ENCODE measurements at places on chromosomes 5 and 9. TPM values are rescaled to one million over a fixed set of nuclear protein-coding genes. Genes with fewer than 3 reads are reported as not detected.

CD72 gene
- 5.1 TPM for total RNA-seq

HCN1 gene
- 2.4 TPM for total RNA-seq

C5orf52 gene
- total RNA-seq: not detected

- H3K4me1 ChIP-seq: no peaks in the 10 kb centered on the region
- no peak overlapping the region for H3K27ac ChIP-seq
- no peak for DNase-seq
- no peak overlapping the region for H3K4me3 ChIP-seq
- H3K27me3 ChIP-seq: peaks cover 38% of the 10 kb centered on the region
- no peaks in the 10 kb centered on the region for H3K36me3 ChIP-seq
These were observed 154.4 kb downstream of the ERCC6L2 start for GRCh38 chr9:96029722-96030530.

- no peak for DNase-seq
- no peak overlapping the region for H3K4me3 ChIP-seq
- no peaks in the 10 kb centered on the region for H3K4me1 ChIP-seq
- no peak overlapping the region for H3K27ac ChIP-seq
These were observed 35.8 kb downstream of the FSD1L start for GRCh38 chr9:105483618-105484017.

DNA sequence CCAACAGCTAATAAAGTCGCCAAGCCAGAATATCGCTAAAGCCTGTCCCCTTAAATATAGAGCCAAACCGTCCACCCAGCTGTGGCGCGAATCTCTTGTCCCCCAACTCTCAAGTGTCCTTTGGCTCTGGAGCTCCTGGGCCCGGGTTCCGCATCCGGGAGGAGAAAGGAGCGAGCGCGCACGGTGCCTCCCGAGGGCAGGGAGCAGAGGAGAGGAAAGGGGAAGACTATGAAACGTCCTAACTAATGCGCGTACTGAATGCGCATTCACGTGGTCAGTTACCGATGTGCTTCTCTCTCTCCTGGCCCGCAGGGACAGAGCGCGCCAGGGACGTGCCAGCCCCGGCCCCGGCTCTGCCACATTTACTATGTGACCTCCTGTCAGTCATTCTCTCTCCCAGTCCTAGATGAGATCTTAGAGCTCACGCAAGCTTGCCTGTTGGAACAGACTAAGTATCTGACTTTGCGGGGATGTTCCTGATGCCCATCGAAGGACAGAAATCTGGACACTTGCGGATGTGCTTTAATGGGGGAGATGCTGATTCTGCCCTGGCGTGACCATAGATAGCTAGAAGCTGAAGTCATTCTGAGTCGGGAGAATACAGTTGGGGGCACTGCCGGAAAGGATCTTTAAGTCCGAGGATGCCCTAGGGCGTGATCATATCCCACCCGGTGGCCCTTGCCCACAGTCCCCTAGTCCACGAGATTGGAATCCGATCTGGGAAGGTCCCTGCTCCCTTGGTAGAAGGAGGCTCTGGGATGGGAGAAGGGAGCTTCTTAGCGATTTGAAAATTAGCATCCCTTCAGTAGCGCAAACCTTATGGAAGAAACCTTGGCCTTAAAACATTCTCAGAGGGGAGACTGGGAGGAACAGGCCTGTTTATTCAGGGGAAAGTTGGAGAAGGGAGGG lies 5.7 kb upstream of the EBF1 start:
- H3K36me3 ChIP-seq: no peaks in the 10 kb centered on the region
- H3K4me1 ChIP-seq: peaks cover 7% of the 10 kb centered on the region
- peaks cover 94% of the 10 kb centered on the region for H3K27me3 ChIP-seq
- peak; percentile 79 for DNase-seq
- H3K4me3 ChIP-seq: peak overlapping the region; percentile 59

GRCh38 chr9:114791736-114792135 lies 14.1 kb downstream of the TNFSF15 start:
- H3K36me3 ChIP-seq: no peaks in the 10 kb centered on the region
- no peak overlapping the region for H3K27ac ChIP-seq
- no peak overlapping the region for H3K4me3 ChIP-seq
- H3K4me1 ChIP-seq: peaks cover 4% of the 10 kb centered on the region
- no peak for DNase-seq
- peaks cover 52% of the 10 kb centered on the region for H3K27me3 ChIP-seq

DNA sequence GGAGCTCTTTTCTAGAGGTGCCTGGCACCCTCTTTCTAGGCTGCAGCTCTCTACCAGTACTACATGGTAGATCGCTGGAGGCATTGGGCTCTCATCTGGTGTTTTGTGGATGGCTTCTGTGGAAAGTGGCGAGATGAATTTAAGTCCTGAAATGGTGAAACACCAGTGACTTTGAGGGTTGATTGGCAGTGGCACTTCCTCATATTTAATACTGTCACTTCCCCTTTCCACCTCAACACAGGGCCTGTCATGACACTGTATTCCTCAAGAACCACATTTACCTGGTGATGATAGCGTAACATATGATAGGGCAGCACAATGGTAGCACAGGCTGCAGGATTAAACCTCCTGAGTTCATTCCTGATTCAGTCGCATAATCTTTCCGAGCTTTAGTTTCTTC lies 132.1 kb downstream of the KDM4C start:
- H3K27ac ChIP-seq: no peak overlapping the region
- H3K4me1 ChIP-seq: no peaks in the 10 kb centered on the region
- H3K4me3 ChIP-seq: no peak overlapping the region
- no peak for DNase-seq
- peaks cover 25% of the 10 kb centered on the region for H3K36me3 ChIP-seq

- no peak overlapping the region for H3K4me3 ChIP-seq
- no peaks in the 10 kb centered on the region for H3K27me3 ChIP-seq
- no peak for DNase-seq
- H3K27ac ChIP-seq: no peak overlapping the region
- peaks cover 3% of the 10 kb centered on the region for H3K4me1 ChIP-seq
These were observed 308.6 kb upstream of the EFNA5 start for GRCh38 chr5:107979291-107979690.

DNA sequence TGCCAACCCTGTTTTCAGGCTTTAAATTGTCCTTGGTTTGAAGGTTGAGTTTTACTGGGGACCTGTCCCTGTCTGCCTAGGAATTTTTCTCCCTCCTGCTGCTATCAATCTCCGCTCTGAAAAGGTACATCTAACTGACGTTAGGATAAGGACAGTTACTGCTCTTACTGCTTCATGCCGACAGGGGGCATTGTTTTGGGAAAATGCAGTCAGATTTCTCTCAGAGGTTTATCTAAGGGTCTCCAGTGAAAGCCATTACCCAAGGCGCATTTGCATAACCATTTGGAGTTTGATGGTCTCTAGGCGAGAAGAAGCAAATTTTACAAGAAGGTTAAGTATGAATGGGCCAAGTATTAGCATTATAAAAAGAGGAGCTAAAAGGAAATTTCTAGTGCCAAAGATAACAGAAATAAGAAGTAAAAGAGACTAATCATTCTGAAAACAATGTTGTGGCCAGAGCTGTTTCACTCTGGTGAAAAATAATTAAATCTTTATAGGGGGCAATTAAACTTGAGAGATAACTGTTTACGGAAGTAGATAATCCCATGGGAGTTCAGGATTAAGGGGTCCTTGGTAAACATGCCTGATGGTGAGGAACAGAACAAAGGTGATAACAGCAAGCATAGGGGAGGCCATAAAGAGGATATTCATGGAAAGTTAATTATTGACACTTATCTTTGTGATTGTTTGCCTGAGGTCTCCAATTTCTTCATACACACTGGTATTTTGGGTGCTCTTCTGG lies 605.0 kb downstream of the MTRR start:
- peak; percentile 77 for DNase-seq
- no peak overlapping the region for H3K27ac ChIP-seq
- no peaks in the 10 kb centered on the region for H3K36me3 ChIP-seq
- peaks cover 15% of the 10 kb centered on the region for H3K27me3 ChIP-seq
- peak overlapping the region; percentile 68 for H3K4me3 ChIP-seq

- H3K27me3 ChIP-seq: no peaks in the 10 kb centered on the region
- DNase-seq: no peak
- no peak overlapping the region for H3K4me3 ChIP-seq
- H3K4me1 ChIP-seq: no peaks in the 10 kb centered on the region
These were observed 27.9 kb downstream of the BDP1 start for GRCh38 chr5:71483355-71483754.

DNA sequence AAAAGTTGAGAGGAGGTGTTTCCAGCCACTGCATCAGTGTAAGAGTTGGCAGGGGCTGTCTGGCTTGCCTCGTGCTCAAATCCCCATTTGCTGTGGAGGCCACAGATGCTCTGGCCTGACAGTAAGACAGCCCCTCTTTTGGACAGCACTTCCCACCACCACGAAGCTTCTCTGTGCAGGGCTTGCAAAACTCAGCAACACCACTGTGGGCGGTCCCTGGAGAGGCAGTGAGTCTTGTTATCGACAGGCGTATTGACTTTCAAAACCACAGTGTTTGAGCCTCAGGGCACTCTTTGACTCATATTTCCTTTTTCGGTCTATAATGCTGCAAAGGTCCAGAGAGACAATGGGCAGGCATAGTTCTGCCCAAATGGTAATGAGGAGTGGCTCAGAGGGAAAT lies 539.5 kb downstream of the EBF1 start:
- no peak overlapping the region for H3K27ac ChIP-seq
- DNase-seq: no peak
- no peaks in the 10 kb centered on the region for H3K4me1 ChIP-seq
- no peak overlapping the region for H3K4me3 ChIP-seq
- H3K27me3 ChIP-seq: no peaks in the 10 kb centered on the region

DNA sequence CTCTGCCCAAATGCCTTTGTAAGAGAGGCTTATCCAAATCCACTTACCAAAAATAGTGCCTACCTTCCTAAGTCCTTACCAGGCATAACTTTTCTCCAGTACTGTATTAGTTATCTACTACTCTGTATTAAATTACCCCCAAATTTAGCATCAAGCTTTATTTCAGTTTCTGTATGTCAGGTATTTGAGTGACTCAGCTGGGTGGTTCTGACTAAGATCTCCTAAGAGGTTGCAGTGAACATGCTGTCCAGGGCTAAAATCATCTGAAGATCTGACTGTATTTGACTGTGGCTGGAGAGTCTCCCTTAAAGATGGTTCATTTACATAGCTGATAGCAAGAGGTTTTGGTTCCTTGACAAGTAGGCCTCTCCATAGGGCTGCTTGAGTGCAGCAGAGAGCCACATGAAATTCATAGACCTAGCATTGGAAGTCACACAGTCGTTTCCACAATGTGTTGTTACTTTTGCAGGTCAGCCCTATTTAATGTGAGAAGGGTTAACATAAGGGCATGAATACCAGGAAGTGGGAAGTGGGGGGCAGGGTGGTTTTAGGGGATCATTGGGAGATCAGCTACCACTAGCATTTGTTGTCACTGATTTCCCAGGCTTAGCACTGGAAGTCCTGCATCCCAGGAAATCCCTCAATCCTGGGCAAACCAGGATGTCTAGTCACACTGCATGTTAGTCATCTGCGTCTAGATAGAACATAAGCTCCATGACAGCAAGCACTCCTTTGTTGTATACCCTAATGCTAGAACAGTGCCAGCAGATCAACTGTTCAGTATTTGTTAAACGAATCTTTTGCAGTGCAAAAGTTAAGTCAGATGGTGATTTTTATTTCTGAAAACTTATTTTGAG lies 2.0 kb upstream of the ZNF622 start:
- peak overlapping the region; percentile 93 for H3K4me3 ChIP-seq
- no peaks in the 10 kb centered on the region for H3K27me3 ChIP-seq
- peaks cover 11% of the 10 kb centered on the region for H3K36me3 ChIP-seq
- DNase-seq: no peak
- H3K4me1 ChIP-seq: no peaks in the 10 kb centered on the region

DNA sequence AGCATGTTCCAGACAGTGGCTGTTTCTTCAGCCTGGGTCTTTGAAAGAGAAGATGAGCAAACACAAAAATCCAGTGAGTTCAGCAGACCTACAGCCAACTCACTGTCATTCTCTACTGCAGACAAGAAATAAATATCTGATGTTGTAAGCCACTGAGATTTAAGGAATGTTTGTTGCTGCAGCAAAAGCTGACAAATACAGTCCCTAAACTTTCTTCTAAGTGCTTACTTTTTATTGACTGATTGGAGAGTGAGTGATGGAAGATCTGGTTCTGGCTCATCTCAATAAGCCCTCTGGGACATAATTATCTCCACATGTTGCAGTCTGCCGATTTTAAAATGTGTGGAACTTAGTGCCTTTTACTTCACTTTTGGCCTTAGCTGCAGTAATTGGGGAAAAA lies 69.9 kb upstream of the LMNB1 start:
- no peak overlapping the region for H3K4me3 ChIP-seq
- H3K4me1 ChIP-seq: no peaks in the 10 kb centered on the region
- no peak for DNase-seq
- no peaks in the 10 kb centered on the region for H3K36me3 ChIP-seq
- H3K27ac ChIP-seq: no peak overlapping the region

DNA sequence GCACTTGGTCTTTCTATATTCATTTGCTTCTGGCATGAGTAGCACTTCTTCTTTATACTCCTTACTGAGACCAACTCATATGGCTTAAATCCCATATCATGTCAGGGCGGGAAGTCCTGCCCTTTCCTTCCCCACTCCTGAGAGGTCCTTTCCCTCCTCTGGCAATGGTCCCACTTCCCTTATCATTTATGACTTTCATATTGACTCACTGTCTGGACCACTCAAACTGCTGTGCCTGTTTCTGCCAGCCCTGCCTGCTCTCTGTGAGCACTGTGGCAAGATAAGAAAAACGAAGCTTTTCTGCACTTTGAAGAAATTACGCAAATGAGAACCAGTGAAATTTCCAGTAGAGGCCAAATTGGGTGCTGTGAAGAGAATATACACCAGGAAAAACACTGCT lies 58.1 kb downstream of the ZNF474 start:
- H3K4me3 ChIP-seq: no peak overlapping the region
- no peak overlapping the region for H3K27ac ChIP-seq
- H3K4me1 ChIP-seq: peaks cover 15% of the 10 kb centered on the region
- no peaks in the 10 kb centered on the region for H3K27me3 ChIP-seq
- no peak for DNase-seq

DNA sequence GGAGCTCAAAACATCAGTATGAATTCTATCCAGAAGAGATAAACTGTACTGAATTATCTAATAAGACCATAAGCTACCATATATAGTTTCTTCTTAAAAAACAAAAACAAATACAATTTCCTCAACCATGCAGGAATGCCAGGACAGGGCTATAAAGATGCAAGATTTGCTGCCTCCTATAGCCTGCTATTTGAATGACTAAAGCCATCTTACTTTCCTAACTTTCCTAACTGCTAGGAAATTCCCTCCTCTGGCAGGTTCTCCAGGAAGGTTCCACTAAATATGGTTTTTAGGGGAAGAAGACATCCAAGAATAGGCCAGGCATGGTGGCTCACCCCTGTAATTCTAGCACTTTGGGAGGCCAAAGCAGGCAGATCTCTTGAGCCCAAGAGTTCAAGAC lies 15.1 kb downstream of the KIF27 start:
- H3K4me3 ChIP-seq: no peak overlapping the region
- no peaks in the 10 kb centered on the region for H3K4me1 ChIP-seq
- DNase-seq: no peak
- no peaks in the 10 kb centered on the region for H3K27me3 ChIP-seq
- peaks cover 4% of the 10 kb centered on the region for H3K36me3 ChIP-seq
- no peak overlapping the region for H3K27ac ChIP-seq

DNA sequence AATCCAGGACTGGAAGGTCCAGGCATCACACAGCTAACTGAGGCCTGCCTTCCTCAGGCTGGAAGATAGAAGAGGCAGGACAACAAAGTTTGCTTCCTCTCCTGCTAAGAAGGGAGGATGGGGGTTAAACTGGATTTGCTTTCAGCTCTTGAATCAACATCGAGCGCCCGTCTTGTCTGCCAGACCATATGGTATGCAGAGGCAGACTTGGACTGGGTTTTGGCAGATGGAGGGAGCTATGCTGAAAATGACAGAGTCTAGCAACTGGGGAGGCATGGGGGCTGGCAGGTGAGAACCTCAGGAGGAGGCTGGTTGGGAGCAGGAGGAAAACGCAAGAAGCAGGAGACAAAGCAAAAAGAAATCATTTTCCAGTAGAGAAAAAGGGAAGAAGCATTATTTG lies 289.5 kb upstream of the IL12B start:
- no peaks in the 10 kb centered on the region for H3K27me3 ChIP-seq
- no peak overlapping the region for H3K27ac ChIP-seq
- H3K36me3 ChIP-seq: no peaks in the 10 kb centered on the region
- peaks cover 15% of the 10 kb centered on the region for H3K4me1 ChIP-seq
- peak; percentile 58 for DNase-seq

Data from endodermal cell (in vitro differentiated cells).